ENCODE measurements at places on chromosomes 7 and 10.

GRCh38 chr10:13939391-13939790 lies 352.6 kb downstream of the PRPF18 start:
- DNase-seq: peak; percentile 3

DNA sequence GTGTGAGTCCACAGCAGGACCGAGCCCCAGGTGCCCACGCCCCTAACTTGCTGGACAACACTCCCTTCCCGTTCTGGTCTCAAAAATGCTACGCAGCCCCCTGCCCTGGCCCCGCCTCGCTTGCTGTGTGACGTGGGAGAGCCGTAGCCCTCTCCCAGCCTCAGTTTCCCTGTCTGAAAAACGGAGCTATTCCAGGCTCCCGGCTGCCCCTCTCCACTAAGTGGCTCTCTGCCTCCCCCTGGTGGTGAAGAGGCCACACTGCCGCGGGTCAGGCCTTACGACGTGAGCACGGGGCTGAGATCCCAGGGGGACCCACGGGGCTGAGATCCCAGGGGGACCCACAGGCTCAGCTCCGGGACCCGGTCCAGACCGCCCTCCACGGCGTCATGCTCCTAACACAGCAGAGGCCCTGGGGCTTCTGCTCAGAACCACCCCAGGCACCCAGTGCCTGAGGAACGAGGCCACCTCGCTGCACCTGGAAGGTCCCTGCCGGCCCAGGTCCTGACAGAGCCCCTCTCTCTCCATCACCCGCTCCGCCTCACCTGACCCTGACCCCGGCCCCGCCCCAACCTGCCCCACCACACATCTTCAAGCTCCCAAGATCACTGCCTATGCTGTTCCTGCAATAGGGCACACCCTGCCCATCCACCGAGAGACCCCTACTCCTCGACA lies 26.7 kb downstream of the MICALL2 start:
- peak; percentile 19 for DNase-seq

GRCh38 chr7:39365751-39366295 lies 200.4 kb upstream of the YAE1 start:
- DNase-seq: no peak

DNA sequence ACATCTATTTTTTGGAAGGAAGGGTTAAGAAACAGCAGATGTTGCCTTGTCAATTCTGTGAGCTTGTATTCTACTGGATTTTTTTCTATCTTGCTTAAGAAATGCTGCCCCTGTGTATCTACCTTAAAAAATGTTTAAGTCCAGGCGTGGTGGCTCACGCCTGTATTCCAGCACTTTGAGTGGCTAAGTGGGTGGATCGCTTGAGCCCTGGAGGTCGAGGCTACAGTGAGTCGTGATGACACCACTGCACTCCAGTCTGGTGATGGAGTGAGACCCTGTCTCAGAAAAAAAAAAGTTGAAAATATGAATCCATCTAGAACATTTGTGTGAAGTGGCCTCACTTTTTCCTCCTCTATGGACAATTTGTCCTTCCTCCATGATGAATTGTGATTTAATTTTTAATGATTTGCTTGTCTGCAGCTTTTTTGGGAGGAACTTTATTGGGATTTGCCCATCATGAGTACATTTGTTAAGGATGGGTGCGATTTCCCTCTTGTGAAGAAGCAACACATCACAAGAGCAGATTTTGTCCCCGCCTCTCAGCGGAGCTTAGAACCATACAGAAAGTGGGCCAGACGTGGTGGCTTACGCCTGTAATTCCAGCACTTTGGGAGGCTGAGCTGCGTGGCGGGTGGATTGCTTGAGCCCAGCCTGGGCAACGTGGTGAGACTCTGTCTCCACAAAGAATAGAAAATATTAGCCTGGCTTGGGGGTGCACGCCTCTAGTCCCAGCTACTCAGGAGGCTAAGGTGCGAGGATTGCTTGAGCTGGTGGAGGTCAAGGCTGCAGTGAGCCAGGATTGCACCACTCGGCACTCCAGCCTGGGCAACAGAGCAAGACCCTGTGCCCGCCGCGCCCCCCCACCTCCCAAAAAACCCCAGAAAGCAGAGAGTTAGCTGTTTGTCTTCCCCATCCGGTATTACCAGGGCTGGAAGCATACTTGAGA lies 57.7 kb downstream of the DNAJB6 start:
- DNase-seq: no peak

GRCh38 chr7:129053938-129054437 lies 923 bp downstream of the TNPO3 start:
- DNase-seq: no peak

- no peak for DNase-seq
Measured at GRCh38 chr10:122549636-122550035, 10.9 kb upstream of the DMBT1 start.

DNA sequence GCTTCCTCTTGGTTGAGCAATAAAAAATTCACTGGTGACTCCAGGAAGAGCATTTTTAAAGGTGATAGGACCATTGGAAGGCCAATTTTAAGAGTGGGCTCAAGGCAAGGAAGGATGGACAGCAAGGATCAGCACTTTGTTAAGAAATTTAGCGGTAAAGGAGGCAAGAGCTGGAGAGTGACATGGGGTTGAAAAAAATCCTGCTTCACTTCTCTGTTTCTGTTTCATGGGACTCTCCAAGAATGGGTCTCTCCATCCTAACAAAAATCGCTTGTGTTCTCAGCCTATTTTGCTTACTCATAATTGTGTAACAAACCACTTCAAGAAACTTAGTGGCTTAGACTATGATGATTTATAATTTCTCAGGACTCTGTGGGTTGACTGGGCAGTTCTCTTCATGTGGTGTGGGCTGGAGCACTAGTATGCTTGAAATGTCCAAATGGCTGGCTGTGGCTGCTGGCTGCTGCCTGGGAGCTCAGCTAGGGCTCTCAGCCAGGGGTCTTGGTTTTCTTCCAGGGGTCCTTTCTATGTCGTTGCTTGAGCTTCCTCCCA lies 59.8 kb upstream of the ZNRF2 start:
- DNase-seq: no peak

- no peak for DNase-seq
Measured at GRCh38 chr7:38846280-38846679, 62.7 kb downstream of the VPS41 start.

DNA sequence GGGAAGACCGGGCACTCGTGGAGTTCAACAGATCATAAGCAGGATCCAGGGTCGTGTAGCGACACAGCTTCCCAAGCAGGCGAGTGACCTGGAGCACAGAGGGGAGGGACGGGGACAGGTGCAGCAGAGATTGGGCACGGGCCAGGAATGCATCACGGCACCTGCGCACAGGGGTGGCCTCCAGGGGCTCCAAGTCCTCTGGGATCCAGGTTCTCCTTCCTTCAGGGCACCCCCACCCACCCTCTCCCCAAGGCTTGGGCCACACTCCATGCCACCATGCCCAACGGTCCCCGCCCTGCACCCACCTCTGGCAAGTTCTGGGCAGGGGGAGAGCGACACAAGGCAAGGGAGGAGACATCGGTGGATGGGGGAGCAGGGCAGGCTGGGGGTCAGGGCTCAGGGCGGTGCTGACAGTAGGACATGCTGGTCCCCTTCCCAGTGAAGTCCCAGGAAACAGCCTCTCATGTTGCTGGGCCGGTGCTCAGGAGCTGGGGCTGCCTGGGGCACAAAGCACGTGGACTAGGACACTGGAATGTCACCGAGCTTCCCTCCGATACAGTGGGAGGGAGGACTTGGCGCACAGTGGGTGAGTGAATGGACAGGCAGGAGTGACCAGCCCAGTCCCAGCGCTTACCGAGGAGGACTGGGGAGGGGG lies 597.3 kb downstream of the PTPRN2 start:
- DNase-seq: no peak

- DNase-seq: no peak
Measured at GRCh38 chr10:127932521-127933270, 25.8 kb downstream of the PTPRE start.

DNA sequence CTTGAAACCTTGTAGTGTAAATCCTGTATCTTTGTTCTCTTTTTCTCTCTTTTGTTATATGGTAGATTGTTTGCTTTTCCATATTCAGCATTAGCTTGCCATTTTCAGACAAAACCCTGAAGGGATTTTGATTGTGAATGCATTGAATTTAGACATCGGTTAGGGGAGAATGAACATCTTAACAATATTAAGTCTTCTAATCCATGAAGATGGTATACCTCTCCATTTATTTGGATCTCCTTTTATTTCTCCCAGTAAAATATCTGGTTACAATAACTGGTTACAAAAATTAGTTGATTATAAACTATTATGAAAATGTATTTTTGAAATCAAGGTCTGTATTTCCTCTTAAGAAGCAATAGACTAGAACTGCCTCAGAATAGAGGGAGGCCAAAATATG lies 12.4 kb upstream of the SLK start:
- no peak for DNase-seq

GRCh38 chr10:37703114-37703513 lies 154.3 kb downstream of the ZNF248 start:
- no peak for DNase-seq

- DNase-seq: no peak
Measured at GRCh38 chr7:87287738-87288341, 57.6 kb upstream of the CROT start.

DNA sequence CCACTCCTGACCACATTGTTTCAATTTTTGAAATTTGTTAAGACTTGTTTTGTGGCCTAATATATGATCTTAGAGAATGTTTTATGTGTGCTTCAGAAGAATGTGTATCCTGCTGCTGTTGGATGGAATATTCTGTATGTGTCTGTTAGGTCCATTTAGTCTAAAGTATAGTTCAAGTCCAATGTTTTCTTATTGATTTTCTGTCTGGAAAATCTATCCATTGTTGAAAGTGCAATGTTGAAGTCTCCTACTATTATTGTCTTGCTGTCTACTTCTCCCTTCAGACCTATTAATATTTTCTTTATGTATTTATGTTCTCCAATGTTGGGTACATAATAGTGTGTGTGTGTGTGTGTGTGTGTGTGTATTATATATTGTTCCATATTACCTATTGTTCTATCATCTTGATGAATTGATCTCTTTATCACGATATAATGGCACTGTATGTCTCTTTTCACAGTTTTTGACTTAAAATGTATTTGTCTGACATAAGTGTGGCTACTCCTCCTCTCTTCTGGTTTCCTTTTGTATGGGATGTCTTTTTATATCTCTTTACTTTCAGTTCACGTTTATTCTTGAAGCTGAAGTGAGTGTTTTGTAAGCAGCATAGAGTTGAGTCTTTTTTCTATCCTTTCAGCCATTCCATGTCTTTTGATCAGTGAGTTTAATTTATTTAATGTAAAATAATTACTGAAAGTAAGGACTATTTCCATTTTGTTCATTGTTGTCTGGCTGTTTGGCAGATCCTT lies 61.3 kb downstream of the AKR1D1 start:
- DNase-seq: no peak

DNA sequence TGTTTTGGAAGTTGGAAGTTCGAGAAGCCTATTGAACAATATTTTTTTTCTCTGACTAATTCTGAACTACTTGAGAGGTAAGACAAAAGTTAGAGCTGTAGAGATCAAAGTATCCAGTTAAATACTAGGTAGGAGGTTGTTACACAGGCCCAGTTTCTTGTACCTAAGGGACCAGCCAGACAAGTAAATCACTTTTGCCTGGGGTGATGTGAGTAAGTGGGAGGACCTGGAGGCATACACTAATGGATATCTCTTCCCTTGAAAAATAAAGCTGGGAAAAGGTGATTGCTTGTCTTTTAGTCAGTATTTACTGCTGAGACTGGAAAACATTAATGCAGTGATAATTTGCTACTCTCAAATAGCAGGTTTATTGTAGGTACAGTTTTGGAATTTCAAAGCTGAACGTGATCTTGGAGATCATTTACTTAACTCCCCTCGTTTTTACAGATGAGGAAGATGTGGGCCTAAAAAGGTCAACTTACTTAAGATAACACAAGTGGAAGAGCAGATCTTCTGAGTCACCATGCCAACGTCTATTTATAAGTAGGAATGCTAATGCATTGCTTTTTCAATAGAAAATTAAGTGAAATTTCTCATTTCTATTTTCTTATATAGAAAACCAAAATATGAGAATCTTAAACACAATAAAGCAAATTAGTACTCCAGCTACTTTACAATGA lies 181.3 kb downstream of the PPP1R9A start:
- no peak for DNase-seq

- no peak for DNase-seq
Measured at GRCh38 chr7:23268746-23269145, 22.2 kb downstream of the GPNMB start.

DNA sequence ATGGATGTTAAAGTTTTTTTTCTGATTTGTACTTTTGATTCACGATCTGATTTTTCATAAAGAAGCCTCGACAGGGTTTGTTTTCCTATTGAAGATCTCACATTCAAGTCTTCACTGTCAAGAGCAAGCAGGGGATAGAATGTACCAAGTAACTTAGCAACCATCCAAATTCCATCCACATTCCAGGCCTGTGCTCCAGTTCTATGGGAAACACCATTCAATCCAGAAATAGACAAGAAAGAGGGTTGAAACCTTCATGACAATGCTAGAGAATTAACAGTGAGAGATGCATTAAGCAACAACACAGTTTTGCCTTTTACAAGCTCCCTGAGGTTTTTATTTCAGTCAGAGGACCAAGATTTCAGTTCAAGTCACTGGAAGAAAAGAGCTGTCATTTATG lies 300.2 kb downstream of the NEBL start:
- no peak for DNase-seq

DNA sequence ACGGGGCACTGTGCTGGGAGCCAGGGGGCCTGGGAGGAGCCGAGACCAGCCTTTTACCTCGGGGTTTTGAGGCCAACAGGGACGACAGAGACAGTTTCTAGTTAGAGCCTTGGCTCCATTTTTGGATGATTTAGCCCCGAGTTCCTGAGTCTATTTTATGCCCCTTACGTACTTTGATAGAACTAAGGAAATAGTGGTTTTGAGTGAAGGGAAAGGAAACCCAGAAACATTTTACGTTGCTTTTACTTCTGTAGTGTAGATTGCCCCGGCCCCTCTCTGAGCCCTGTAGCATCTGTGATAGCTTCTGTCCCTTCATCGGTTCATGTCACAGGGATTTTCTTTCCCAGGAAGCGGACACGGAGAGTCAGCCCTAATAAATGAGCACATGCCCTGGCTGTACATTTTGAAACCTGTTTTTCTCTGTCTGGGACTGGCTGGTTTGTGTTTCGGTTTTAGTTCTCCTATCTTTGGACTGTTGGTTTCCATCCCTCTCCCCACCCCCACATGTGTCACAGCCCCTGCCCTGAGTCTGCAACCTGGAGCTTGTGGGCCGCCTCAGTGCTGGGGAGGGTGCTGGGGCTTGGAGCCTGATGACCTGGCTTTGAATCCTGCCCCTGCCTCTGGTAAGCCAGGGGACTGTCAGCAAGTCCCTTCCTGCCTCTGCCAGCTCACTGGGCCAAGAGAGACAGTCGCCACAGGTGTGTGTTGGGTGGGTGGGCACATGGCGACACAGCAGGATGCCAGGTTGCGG lies 6.9 kb upstream of the ORAI2 start:
- DNase-seq: no peak

- no peak for DNase-seq
Measured at GRCh38 chr10:27276581-27276980, 36.0 kb upstream of the ACBD5 start.

GRCh38 chr10:84424731-84425167 lies 96.4 kb downstream of the CCSER2 start:
- peak; percentile 94 for DNase-seq

- no peak for DNase-seq
Measured at GRCh38 chr7:89023206-89023605, 227.7 kb upstream of the TEX47 start.

- no peak for DNase-seq
Measured at GRCh38 chr7:90540406-90540805, 55.7 kb upstream of the CDK14 start.

GRCh38 chr7:98352621-98353020 lies 48.3 kb downstream of the BAIAP2L1 start:
- no peak for DNase-seq

Data from amniotic stem cell (primary cell).